ENCODE measurements at places on chromosomes 2 and 18.

DNA sequence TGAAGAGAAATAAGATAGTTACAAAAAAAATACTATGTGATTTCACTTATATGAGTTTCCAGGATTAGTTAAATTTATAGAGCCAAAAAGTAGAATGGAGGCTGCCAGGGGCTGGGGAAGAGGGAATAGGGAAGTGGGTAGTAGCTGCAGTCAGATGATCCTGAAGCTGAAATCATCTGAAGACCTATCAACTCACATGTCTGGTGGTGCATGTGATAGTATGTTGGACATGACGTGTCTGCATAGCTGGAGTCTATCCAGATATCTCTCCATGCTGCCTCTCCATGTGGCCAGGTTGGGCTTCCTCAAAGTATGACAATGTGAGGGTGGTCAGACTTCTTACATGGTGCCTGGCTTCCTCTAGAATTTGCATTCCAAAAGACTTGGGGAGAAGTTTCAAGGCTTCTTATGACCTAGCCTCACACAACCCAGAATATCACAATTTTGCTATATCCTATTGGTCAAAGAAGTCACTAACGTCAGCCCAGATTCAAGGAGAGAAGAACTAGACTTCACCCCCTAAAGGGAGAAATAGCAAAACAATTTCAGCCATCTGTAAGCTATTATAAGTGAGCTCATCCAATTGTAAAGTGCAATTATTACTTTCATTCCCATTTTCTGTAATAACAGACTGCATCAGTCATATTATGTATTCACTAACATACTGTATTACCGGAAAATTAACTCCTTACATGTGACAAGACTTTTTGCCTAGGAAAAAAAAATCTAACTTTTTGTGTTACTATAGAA, 14.0 kb upstream of the ZNF396 start:
- no peak for DNase-seq

GRCh38 chr2:160157861-160158829, 41.9 kb downstream of the ITGB6 start:
- no peak for DNase-seq

GRCh38 chr18:13464432-13465123, 246.0 kb downstream of the LDLRAD4 start:
- peak; percentile 65 for DNase-seq

GRCh38 chr2:44529448-44529847, 167.7 kb downstream of the CAMKMT start:
- no peak for DNase-seq

DNA sequence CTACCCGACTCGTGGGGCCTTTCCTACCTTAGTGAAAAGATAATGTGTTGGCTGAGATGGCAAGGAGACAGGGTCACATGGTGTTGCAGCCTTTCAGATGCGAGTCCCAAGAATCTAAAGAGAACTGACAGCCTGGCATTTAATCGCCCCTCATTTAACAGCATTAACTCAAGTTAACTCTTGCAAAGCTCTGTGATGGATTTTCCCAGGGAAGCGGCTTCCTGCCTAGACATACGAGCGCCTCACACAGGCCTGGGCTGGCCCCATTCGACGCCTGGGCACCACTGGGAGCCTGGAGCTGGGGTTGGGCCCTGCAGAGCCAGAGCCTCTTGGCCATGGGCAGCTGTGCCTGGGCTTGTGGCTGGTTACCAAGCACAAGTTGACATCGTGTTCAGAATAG, 140.8 kb downstream of the SEPTIN10 start:
- DNase-seq, result no peak

DNA sequence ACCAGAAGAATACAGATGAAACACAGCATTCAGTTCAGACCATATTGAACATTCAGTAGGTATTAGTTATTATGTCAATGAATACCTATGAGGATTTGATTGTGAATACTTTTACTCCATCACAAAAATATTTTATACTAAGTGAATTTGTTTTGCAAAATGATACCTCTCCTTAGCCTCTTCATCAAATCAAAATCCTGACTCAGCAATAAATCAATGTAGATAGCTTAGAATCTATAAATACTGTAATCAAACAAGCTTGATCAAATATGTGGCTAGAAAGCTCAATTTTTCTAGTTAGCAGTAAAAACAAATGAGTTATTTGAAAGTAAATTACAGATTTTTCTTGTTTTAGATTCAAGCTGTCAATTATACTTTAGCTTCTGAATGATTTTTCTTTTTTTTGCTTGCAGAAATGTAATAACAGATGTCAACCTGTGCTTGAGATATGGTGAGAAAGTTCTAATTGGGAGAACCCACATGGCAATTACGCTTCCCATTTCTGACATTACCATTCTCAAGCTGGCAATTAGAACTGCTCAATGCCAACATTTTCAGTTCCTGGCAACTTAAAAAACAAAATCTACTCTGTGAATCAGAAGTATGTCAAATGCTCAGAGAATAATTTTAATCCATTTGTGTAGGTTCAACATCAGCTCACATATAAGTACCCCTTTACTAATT, 109.6 kb downstream of the PRELID3A start:
- DNase-seq, result no peak

DNA sequence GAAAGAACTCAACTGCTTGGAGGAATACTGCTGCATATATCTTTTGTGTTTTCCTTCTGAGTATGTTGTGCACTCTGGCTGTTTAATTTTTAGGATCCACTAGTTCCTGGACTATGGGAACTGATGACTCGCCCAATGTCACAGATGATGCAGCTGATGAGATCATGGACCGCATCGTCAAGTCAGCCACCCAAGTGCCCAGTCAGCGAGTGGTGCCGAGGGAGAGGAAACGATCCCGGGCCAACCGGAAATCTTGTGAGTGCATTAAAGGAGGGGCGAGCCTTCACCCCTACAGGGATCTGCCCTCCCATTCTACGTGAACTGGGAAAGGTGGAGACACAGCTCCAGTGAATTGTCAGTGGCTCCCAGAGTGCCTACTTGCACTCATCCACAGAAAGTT, 59.6 kb downstream of the TPGS2 start:
- DNase-seq, result no peak

DNA sequence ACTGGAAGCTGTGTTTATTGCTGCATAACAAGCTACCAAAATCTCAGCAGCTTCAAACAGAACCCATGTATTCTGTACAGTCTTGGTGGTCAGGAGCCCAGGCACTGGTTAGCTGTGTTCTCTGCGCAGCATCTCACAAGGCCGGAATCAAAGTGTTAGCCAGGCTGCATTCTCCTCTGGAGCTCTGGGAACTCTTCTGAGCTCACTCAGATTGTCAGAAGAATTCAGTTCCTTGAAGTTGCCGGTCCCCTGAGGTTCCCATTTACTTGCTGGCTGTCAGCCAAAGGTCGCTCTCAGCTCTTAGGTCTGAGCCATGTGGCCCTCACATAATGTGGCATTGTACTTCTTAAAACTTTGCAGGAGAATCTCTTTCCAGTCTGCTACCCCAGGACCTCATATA, 123.6 kb upstream of the SMIM21 start:
- no peak for DNase-seq

DNA sequence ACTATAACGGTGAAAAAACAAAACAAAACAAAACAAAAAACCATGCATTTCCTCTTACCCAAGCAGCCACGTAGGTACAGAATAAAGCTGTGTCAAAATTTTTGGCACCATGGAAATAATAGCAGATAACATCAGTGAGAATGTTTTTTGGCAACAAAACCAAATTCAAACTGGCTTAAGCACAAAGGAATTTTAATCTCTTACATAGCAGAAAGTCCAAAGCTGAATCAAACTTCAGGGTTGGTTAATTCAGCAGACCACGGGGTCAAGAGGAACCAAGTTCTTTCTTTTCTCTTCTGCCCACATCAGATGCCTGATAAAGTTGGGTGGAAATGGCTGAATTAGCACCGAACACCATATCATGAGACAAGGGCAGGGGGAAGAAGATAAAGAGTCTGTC, 129.5 kb downstream of the PAX3 start:
- DNase-seq, result no peak

GRCh38 chr2:32212295-32212694, 46.6 kb downstream of the SLC30A6 start:
- no peak for DNase-seq

DNA sequence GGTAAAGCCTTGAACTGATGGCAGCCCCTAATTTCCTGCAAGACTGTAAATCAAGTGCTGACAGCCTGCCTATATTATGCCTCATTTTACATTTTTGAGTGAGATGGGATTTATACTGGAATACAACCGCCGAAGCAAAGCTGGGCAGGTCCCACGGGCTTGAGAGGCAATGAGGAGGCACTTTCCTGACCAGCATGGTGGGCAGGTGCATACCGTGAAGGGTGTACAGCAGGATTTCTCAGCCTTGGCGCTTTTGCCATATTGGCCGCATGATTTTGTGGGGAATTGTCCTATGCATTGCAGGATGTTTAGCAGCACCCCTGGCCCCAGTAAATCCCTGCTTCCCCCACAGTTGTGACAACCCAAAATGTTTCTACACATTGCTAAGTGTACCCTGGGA, 22.8 kb downstream of the CEP68 start:
- DNase-seq, result no peak

DNA sequence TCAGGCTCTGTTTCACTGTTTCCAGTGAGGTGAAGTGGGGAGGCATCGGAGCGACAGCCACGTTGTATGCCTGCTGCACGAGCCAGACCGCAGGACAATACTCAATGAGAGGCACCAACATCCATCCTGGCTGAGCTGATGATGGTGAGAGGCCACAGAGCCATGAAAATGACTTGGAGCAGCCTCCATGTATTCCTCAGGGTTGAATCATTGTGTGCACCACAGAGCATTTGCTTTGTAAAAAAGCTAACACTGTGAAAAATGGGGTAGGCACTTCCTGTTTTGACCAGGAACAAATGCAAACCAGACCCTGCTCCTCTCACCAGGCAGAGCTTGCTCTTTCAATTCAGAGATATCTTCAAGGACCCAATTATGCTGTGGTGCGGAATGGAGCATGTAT, 87.2 kb downstream of the LPIN1 start:
- no peak for DNase-seq

DNA sequence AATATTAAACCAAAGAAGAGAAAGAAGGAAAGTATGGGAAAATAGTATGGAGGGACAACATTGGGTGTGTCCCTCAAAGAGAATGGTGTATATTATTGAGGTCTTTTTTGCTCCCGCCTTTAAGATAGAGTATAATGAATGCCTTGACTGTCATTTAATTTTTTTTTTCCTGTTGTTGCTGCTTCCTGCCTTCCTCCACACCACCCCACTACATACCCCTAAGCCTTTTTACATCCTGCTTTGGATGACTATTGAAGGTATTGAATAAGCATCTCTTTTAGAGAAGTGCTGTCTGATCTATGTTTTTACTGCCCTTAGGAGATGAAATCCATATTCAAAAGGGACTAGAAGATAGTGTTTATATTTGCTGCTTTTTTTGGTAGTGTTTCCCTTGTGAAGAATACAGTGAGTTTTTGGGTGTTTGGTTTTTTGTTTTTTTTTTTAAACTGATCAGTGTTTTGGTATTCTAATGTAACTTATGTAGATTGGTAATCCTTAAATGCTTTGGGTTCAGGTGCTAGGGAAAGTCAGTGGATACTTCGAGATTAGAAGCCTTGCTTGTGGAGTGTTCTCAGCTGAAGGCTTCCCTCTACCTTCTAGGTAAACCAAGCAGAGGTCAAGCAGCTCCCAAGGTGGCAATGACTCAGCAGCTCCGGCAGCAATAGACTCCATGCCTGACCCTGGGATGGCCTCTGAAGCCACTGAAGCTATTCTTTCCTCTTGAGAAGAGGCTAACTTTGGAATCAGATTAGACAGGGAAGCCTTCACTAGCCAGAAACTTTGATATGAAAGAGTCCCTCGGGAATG, 5.0 kb downstream of the FZD7 start:
- DNase-seq, result no peak

GRCh38 chr2:1663621-1664020, 80.7 kb downstream of the PXDN start:
- no peak for DNase-seq

DNA sequence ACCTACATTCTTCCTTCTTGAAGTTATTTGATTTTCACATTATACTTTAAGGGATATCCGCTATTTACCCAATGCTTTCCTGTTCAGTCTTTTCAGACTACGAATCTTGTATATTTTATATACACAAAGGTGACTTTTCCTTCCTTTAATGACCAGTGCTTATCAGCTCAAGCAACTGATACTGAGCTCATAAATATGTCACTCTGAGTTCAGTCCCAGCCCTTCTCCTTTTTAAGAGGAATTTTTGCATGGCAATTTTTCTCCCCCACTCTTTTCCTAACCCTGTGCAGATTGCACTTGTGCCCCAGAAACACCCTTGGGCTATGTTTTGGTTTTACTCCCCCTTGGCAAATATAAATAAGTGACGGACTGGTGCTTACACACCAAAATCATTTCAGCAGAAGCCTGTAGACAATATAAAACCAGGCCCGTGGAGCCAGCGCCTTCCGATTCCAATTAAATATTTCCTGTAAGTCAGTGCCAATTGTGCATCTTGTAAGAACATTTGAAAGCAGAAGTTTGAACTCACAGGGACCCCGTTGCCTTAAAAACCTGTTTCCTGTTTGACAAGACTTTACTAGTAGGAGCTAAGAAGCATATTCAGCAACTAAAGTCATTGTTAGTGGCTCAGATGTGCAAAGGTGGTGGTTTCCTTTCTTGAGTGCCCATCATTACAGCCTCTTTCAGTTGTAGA, 66.3 kb upstream of the GATA6 start:
- DNase-seq, result no peak

DNA sequence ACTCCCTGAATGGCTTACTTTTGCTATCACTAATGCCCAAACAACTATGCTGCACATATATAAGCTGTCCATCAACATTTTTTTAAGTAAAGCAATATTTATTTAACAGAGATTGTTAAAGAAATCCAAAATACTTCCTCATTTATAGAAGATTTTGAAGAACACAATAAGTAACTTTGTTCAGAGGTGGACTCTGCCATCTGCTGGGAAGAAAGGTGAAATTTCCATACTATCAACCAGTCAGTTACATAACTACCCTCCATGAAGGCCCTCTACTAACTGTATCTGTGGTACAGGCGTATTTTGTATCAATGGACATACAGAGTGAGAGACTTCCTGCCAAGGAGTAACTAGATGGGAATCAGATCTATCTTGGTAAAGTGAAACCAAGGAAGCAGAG, 106.0 kb downstream of the DTNB start:
- no peak for DNase-seq

DNA sequence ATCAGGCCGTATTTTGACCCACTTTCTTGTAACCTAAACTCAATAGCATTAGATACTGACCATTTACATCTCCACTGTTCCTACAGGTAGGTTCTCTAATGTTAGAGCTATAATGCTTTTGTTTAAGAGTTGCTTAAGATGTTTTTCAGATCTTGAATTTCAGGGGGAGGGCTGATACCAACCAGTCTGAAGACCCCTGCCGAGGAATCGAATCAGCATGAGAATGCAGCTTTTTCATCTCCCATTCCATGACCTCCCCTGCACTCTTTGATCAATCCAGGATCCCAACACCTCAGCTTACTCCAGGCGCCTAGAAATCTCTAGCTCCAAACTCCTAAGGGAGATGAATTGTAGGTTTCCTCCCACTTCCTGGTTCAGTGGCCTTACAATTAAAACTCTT, 120.5 kb upstream of the MC4R start:
- no peak for DNase-seq

- DNase-seq, result no peak
Observed at GRCh38 chr18:8162802-8163201, 446.4 kb upstream of the RAB12 start.
